Activated T-cell treated with anti-CD3 and anti-CD28 coated beads for 24 hours (primary cell): ENCODE measurements at places on chromosomes 6 and 20.

- no peak for DNase-seq
Observed at GRCh38 chr20:23877524-23877923, 2.0 kb downstream of the CST5 start.

DNA sequence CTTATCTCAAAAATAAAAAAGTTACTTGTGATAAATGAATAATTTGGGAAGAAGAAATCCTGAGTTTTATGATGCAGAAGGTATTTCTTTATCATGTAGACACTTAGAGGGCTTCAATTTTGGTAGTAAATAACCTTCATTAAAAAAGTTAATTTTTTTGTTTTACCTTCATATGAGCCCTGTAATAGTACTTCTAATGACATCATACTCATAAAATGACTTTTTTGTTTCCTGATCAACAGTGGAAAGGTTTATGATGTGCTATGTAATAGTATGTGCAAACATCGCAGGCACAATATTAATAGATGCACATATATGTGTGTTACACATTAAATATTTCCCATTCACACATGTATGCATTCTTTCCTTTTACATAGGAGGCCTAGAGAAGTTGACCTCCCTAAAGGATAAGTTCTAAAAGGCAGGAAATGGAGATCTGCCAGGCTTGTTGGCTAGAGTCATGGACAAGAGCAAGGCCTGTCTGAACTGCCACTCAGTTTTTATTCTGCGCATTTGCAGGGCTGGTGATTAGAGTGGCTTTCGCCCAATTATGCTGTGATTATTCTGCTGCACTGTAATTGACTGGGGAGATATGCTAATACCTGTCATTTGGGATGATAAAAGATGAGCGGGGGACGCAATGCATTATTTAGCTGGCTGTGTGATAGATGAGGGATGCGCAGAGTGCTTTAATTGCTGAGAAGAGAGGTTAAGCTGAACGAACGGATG, 272.6 kb downstream of the TMEM242 start:
- DNase-seq, result no peak

DNA sequence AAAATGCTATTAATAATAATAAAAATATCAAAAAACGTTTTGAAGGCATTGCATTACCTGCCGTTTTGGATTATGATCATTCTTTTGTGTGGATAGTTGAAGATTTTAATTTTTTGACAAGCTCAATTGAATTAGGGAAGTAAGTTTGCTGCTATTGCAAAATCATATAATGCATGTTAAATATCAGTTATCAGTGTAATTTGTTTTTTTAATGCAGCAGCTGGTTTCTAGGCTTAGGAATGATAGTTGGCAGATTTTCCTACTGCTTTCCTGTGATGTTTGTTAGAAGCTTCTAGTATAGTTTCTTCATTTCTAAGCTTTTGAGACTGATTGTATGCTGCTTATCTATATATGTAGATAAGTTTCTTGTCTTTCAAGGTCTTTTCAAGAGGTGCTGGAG, 99.0 kb downstream of the JARID2 start:
- no peak for DNase-seq

DNA sequence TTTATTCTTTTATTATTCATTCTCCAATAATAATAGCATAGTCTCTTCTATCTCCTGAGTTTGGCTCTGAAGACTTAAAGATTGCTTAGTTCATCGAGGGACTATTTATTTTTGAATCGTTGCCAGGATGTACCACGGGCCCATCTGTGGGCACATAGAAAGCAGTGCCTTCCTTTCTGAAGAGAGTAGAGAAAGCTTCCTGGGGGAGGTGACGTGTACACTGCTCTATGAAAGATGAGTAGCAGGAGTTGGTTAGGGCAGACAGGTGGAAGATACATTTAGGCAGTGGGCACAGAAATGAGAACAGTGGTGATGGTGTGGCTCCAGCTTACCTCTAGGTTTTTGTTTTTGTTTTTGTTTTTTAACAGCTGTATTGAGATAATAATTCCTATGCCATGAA, 98.4 kb downstream of the CDKAL1 start:
- no peak for DNase-seq

DNA sequence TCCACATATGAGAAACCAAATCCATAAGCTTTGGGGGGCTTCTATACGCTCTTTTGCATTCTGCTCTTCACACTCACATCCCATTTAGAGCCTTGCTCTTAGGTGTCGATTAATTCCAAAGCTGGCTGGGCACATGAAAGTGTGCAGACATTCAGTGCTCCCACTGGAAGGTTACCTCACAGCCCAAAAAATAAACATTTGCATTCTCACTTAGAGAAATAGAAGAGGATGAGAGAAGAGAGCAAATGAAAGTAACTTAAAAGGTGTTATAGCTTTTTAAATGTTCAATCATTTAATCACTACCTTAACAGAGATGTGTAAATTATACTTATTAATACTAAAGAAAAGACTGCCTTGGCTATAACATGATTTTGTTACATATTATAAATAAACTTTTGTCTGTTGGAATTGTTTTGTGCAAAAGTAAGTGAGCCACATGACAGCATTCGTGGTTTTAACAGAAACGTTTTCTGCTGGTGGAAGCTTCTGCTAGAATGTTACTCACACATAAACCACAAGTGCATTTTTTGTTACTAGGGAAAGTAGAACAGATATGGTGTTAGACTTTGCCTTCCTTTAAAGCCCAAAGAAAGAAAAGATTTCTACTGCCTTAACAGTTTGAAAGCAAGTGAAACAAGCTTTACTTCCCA, 116.7 kb downstream of the SIM1 start:
- DNase-seq, result no peak

GRCh38 chr6:110341663-110342596, 16.2 kb downstream of the METTL24 start:
- DNase-seq, result no peak

- no peak for DNase-seq
Observed at GRCh38 chr20:36917943-36918342, 33.6 kb downstream of the SAMHD1 start.

- no peak for DNase-seq
Observed at GRCh38 chr6:50990750-50991446, 172.2 kb downstream of the TFAP2B start.

GRCh38 chr6:117956386-117956785, 49.3 kb downstream of the SLC35F1 start:
- DNase-seq, result no peak

- no peak for DNase-seq
Observed at GRCh38 chr6:5059036-5059896, 25.9 kb upstream of the PPP1R3G start.

- DNase-seq, result no peak
Observed at GRCh38 chr20:24469116-24469893, at the start of gene SYNDIG1. SYNDIG1 (plus strand) TSS chr20:24469629; CDS start chr20:24543098, 73,469 bp downstream.

DNA sequence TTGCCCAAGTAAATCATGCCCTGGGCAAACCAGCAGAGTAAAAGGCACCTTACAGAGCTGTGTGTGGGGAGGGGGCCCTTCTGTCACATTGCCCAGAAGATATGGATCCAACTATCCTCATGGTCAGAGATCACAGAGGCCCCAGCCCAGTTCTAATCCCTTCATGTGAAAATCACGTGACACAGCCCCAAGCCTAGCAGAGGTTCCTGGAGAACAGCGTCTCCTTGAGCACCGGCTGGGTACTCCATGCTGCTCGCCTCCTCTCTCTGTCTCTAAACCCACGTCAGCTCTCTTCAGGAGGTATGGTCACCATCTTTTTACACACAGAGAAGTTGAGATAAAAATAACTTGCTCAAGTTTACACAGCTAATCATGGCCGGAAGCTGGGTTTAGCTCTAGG, 230.2 kb downstream of the ANKRD60 start:
- no peak for DNase-seq

DNA sequence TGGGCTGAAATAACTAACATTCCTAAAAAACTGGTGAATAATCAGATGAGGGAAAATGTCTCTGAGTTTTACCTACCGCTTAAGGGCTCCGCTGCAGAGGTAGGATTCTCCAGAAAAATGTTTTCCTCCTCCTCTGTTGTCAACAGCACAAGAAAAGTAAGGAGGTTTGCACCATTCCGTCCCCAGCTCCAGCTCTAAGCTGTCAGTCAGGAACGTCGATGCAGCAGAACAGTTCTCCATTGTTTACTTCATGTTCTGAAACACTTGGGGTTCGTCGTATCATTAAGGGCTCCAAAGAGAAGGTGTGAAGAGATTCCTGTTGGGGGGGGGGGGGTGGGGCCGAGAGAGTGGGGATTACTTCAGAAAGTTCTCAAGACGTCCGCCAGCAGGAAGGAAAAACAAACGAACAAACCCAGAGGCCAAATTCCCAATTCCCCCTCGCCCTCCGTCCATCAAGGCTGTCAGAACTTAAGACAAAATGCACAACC, 734 bp downstream of the MMS22L start:
- no peak for DNase-seq

- no peak for DNase-seq
Observed at GRCh38 chr6:168123165-168123911, 44.3 kb upstream of the FRMD1 start.

DNA sequence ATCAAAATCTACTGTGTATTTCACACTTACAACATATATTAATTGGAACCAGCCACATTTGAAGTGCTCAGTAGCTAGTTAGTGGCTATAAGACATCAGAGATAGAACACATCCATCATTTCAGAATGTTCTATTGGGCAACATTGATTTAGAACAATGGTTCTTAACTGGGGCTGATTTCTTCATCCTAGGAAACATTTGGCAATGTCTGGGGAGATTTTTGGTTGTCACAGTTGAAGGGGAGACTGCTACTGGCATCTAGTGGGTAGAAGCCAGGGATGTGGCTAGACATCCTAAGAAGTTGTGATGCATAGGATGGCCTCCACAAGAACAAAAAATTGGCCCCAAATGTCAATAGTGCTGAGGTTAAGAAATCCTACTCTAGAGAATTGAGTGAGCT, 132.5 kb downstream of the OLIG3 start:
- DNase-seq, result no peak

DNA sequence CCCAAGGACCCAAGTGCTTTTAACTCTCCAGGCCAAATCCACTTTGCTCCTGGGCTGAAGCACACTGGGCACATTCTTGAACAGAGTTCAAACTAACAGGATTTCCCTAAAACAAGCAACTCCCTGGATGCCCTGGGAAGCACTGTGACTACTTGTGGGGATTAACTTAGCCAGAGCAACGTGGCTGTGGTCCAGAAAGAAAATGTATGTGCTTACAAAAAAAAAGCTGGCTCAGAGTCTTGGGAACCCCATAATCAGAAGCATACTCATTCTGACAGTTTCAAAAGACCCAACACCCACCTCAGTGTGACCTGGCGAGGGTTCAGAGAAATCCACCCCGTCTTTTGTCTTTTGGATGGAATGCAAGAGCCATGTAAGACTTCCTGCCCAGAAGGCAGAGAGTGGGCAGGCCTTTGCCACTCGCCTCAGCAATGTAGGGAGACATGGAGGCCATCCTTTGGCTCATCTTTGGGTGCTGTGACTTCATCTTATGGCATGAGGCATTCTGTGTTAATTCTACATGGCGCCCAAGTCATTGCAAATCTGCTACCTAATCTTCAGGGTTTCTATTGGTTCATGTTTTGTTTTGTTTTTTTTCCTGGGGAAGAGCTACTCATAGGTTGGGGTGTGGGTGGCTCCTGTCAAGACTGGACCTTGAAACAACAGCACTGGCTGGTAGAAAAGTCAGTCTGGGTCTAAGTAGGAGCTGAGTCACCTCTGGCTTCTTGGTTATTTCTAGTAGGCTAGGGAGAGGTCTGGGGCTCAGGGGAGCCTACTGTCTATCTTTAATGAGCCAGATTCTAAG, 248.6 kb upstream of the SUPT3H start:
- DNase-seq, result no peak

DNA sequence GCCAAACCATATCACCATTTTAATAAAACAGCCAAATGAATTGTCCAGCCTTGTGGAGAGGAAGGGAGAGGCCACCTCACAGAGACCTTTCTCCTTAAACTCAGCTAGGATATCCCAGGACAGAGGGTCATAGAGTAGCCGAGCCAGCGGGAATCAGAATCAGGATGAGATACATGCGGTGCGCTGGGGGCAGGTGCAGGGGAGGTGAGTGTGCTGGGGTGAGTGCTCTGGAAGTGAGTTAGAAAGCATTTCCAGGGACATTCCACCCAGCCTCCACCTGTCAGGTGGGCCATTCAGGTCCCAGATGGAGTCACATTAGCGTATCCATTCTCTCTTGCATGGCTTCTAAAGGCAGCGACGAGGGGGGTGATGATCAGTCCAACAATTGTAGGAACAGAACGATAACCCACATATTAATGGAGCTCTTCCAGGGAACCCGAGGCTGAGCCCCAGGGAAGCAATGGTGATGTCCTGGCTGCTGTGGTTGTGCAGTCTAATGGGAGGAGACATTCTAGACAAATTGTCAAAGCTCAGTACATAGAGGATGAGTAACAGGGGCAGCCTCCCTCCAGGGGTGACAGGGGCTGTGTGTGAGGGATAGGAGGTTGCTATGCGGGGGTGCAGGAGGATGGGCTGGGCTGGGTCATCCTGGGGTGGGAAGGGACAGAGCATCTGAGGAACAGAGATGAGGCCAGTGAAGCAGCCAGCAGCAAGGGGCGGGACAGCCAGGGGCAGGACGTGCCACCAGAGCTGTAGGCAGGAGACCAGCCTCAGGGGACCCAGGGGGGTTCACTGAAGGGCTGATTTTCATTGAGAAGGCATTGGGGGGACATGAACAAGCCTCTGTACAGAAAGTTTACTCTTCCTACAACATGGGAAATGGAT, 88.7 kb upstream of the FRMD1 start:
- DNase-seq, result no peak

- DNase-seq, result no peak
Observed at GRCh38 chr6:4610256-4610655, 165.9 kb upstream of the CDYL start.

GRCh38 chr6:31615748-31616147, 714 bp downstream of the AIF1 start:
- no peak for DNase-seq

DNA sequence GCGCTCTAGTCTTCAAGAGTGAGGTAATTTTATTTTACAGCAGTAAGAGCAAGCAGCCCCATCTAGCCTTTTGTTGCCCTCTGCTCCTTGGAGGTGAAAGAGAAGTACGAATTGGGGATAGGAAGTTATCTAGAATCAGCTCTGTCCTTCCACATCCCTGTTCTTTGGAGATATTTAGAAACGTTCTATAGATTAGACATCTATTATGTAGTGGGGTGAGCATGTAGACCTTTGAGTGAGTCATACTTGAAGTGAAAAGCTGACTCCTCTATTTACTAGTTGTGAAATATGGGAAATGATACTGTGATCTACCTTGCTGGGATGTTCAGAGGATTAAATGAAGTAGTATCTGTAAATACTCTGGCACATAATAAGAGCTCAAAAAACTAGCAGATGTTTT, 36.0 kb upstream of the SLC35D3 start:
- no peak for DNase-seq
